ENCODE measurements at places on chromosomes 7 and 10. TPM values are rescaled to one million over a fixed set of nuclear protein-coding genes. Genes with fewer than 3 reads are reported as not detected.

- DNase-seq = no peak
These were observed 56.2 kb downstream of the ARMC3 start for GRCh38 chr10:22984066-22984465.

GRCh38 chr7:18045171-18045570, 17.5 kb upstream of the PRPS1L1 start:
- DNase-seq = no peak

DNA sequence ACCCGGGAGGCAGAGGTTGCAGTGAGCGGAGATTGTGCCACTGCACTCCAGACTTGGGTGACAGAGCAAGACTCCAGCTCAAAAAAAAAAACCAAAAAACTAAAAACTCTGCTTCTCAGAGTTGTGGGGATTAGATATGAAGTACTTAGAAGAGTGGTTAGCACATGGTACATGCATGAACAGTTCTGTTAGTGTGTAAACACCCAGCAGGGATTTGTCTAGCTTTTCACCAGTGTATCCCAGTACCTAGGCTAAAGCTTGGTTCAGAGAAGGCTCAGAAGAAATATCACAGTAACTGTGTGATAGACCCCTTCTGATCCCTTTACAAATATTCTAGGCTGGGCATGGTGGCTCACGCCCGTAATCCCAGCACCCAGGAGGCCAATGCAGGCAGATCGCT, 9.5 kb downstream of the PPIA start:
- no peak for DNase-seq

DNA sequence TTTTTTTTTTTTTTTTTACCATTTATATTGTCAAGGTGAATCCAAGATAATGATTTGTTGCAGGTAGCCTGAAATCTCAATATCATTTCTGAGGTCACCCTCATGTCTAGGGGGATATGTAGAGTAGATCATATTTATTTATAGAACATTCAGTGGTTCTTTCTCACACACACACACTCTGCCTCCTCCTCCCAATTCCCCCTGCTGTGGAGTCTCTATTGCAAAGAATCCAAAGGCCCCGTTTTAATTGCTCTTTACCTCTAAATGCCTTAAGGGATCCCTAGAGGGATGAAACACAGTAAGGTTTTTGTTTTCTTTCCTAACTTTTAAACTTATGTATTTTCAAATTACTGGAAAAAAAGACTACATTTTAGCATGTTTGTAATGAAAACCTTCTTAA, 170.0 kb downstream of the PRKG1 start:
- no peak for DNase-seq

GRCh38 chr7:17385612-17386011, 87.2 kb downstream of the AHR start:
- DNase-seq = no peak

- no peak for DNase-seq
These were observed 117.8 kb upstream of the MYO3A start for GRCh38 chr10:25815999-25816768.

GRCh38 chr7:70788276-70788675, 343.7 kb upstream of the GALNT17 start:
- DNase-seq = no peak

- no peak for DNase-seq
These were observed 103.0 kb downstream of the MYOF start for GRCh38 chr10:93378997-93379730.

OPTN gene
- total RNA-seq = 66.8 TPM

SPAG6 gene
- total RNA-seq = not detected

- DNase-seq = peak; percentile 89
These were observed 130.0 kb upstream of the BTBD16 start for GRCh38 chr10:122140941-122141623.

Measured in Panc1 (cell line).